ENCODE measurements at places on chromosomes 6 and 20.

GRCh38 chr20:3730803-3731672 lies 1.4 kb upstream of the HSPA12B start:
- no peak for DNase-seq

GRCh38 chr20:35564905-35565304 lies 23.0 kb downstream of the ERGIC3 start:
- no peak for DNase-seq

DNA sequence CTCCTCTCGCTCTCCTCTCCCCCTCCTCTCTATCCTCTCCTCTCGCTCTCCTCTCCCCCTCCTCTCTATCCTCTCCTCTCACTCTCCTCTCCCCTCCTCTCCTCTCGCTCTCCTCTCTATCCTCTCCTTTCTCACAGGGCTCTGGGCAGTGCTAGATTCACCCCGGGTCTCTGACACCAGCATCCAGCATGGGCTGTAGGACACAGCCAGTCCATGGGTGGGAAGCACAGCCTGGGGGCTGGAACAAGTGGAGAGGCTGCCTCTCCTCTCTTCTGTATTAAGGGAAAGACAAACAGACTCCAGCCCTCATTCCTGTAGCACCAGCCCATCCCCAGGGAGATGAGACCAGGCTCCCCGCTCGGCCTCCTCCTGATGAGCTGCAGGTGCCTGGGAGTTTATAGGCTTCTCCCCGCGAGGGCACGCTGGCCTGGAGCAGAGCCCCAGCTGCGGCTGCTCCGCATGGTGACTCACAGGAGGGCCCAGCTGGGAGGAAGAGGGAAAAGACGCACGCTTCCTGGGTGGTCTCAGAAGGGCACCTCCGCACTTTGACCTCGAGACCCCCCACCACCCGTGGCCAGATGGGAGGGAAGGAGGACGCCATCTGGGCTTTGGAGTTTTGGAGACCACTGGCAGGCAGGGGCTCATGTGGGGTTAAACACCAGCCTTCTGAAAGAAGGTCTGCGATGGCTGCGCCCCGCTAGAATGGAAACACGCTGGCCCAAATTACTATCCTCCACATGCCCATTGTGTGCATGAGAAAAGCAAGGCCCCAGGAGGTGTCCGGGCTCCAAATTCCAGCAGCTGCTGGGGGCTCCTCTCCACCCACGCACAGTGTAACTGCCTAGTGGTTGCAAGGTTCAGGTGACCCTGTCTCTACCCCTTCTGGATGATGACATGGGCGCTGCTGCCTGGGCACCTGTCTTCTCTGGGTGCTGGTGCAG lies 68.0 kb downstream of the BMP7 start:
- no peak for DNase-seq

DNA sequence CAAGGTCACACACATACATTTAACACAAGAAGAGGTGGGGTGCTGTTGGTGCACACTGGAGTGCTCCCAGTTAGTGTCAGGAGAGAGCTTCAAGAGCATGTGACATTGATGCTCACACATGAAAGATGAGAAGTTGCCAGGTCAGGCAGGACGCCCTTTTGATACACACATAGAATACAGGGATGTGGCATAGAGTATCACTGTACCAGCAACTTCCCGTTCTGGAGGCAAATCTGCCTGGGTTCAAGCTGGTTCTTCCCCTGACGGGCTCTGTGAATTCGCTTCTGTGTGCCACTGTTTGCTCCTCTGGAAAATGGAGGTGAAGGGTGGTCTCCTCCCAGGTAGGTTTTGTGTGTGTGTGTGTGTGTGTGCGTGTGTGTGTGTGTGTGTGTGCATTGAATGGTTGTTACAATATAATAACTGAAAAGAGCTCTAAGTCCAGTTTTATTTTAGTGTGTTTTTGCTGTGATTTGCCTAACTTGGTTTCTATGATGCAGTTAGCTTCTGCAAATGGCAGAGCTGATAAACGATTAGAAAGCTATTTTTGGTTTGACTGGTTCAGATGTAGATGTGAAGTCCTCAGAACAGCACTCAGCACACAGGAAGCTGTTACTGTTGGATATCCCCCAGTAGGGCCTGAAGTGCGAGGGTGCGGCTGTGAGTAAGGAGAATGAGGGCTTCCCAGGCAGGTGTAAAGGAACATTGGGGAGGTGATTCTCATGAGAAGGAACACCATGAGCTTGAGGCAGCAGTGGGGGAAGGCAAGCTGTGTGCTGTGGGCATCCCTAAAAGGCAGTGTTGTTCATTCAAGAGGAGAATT lies 53.4 kb downstream of the HIVEP1 start:
- DNase-seq, result no peak

- DNase-seq, result peak; percentile 86
Measured at GRCh38 chr20:58309591-58310290, at the start of gene RAB22A. Gene RAB22A (plus strand): TSS chr20:58309715. CDS start chr20:58309977, 262 bp downstream.
